ENCODE measurements at places on chromosomes 7 and 10. TPM values are rescaled to one million over a fixed set of nuclear protein-coding genes. Genes with fewer than 3 reads are reported as not detected.

Gene FAM25C
- not detected for total RNA-seq

Gene AKR1C8
- not detected for total RNA-seq

Gene XRCC2
- 3.5 TPM for total RNA-seq

DNA sequence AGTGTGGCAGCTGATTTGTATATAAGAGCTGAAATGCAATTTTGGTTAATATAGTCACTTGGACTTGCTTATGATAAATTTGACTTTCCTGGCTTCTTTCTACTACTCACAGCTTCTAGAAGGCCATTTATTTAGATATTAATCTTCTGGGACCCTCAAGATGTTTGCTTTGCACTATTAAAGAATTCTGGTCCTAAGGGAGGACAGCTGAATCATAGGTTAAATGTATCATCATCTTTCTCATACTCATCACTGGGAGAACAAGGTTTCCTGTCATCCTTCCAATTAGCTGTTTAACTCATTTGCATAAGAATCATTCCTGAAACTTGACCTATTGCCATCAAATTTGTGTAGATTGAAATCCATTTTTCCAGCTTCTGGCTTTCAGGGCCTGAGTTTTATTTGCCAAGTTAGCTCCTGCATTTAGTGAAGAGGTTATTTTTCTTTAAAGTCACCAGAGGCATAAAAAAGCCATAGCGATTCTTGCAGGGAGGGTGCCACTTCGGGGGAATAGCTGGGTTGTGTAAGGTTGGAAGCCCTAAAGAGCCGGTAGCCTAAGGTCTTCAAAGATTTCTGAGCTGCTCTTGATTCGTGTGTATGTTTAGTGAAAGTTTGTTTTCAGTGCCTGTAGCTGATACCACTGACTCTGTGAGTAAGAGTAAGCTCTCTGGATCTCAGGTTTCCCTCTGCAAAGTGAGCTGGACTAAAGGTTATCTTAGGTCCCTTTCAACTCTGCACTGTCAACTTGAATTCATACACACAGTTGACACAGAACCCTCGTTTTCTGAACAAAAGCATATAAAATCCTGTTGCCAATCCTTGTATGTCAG, 4.3 kb downstream of the MAP3K8 start:
- DNase-seq = no peak

- peak; percentile 83 for DNase-seq
These were observed 51.1 kb downstream of the GNA12 start for GRCh38 chr7:2792856-2793487.

Gene NODAL
- total RNA-seq = not detected

Gene RAPGEF5
- 0.86 TPM for total RNA-seq

Gene PSD
- total RNA-seq = 1.6 TPM

DNA sequence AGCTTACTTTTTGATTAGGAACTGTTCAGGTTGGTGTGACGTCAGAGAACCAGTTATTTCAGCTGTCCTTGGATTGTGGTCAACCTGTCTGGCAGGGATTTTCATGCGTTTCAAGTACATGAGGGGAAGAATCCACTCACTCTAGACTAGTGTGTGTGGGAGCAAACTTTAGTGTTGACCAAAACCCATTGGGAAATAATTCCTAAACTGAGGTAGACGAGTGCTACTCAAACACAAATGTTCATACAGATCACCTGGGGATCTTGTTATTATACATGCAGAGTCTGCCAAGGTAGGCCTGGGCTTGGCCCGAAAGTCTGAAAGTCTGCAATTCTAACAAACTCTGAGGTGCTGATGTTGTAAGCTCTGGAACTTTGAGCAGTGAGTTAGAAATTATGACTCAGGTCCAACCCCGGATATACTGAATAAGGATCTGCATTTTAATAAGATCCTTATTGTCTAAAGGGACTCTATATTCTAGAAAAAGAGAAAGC, 111.1 kb upstream of the CREB5 start:
- no peak for DNase-seq

Gene HOXA4
- total RNA-seq = 0.97 TPM

Gene OLAH
- total RNA-seq = not detected

Gene METTL27
- 1.6 TPM for total RNA-seq

Gene CRHR2
- not detected for total RNA-seq

Gene IL2RA
- under 0.01 TPM for total RNA-seq

DNA sequence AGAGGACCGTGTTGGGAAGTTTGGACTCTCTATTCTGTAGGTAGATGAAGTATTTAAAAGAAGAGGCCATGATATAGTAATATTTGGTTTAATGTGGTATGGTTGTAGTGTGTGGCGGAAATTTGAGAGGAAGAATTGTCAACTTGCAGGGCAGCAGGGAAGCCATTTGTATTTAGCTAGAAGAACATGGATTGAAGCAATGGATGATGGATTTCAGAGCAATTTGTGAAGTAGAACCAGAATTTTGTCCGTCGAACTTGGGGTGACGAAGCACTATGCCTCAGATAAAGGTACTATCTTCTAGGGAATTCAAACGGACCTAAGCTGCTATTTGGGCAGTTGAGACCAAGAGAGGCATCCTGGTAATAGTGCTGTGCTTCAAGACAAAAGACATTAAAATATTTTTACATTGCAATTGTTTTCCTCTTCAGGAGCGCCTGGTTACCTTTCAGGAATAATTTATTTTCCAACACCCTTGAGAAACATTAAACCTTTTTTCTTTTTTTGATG, 615 bp upstream of the WBP1L start:
- DNase-seq = no peak

Measured in fibroblast of villous mesenchyme (primary cell).